Smooth muscle cell of the pulmonary artery (primary cell): ENCODE measurements at places on chromosomes 3 and 15. TPM values are rescaled to one million over a fixed set of nuclear protein-coding genes. Genes with fewer than 3 reads are reported as not detected.

RBP2 gene
- not detected in 2 replicates for total RNA-seq

SEMA7A gene
- total RNA-seq: 9.4 and 20.7 TPM in 2 replicates

LRRFIP2 gene
- total RNA-seq: 44.6 and 53.3 TPM in 2 replicates

MST1R gene
- total RNA-seq: 0.79 and 1.4 TPM in 2 replicates

CHRD gene
- 1.5 and 10.9 TPM in 2 replicates for total RNA-seq

DGKG gene
- 1.2 and 4.0 TPM in 2 replicates for total RNA-seq

SEMA3B gene
- 17.2 and 25.6 TPM in 2 replicates for total RNA-seq

COL6A5 gene
- not detected in 2 replicates for total RNA-seq
